ENCODE measurements at places on chromosomes 2 and 18.

GRCh38 chr2:112784199-112785189, at the start of gene IL1A:
Gene IL1A, minus strand, starts transcription at chr2:112784493. Its CDS starts 723 bp downstream, at chr2:112783770.
- DNase-seq, result peak; percentile 57

GRCh38 chr2:99386011-99386410, 48.8 kb downstream of the EIF5B start:
- no peak for DNase-seq

GRCh38 chr2:20600756-20601325, 50.1 kb downstream of the HS1BP3 start:
- DNase-seq, result no peak

DNA sequence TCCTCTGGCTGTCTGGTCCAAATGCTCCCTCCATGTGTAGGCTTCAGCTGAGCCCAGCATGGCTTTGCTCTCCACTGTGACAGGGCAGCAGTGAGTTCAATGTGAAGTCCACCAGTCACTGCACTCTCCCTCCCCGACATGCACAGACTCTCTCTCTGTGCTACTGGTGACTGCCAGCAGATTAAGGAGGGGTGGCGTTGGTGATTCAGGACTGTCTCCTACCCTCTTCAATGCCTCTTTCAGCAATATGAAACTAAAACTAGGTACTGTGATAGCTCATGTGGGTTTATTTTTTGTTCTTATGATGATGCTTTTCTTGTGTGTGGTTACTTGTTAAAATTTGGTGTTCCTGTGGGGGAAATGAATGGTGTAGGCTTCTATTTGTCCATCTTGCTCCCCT, 201.0 kb upstream of the RBMS1 start:
- no peak for DNase-seq

GRCh38 chr2:43348908-43349661, 122.7 kb upstream of the ZFP36L2 start:
- DNase-seq, result peak; percentile 81

GRCh38 chr2:102283996-102284395, 27.4 kb upstream of the IL1RL1 start:
- no peak for DNase-seq

DNA sequence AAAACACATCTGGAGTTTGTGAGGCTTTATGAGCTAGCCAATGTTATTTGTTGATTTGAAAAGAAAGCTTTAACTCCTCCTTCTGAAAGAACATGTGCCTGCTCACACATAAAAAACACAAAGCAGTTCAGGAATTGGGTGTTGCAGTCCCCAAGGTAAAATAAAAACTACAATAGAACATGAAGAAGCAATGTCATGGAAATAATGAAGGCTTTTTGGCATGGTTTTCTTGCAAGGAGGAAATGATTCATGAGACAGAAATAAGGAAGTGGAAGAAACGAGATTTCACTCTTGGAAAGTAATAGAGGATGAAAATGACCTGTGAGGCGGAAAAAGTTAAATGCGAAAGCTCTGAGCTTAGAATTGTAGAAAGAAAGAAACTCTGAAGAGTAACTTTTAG, 81.1 kb downstream of the TRIB2 start:
- peak; percentile 64 for DNase-seq

GRCh38 chr18:10559553-10560451, 34.0 kb downstream of the NAPG start:
- no peak for DNase-seq

DNA sequence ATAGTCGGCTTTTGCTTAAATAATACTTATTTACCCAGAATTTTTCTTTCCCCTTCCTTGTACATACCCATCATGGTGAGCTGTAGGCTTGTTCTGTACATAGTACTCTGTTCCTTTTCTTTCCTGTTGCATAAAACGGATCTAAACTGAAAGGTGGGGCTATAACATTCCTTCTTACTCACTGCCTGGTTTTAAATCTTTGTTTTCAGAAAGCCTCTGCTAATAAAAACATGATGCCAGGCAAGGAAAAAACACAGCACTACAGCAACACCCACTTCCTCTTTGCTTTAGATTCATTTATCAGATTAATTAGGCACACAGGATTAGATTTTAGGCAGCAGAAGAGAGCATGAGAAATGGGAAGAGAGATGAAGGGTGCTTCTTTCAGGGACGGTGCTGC, 19.6 kb upstream of the STON1 start:
- peak; percentile 35 for DNase-seq

Data from fibroblast of skin of abdomen (primary cell).